ENCODE measurements at places on chromosomes 3 and 15.

DNA sequence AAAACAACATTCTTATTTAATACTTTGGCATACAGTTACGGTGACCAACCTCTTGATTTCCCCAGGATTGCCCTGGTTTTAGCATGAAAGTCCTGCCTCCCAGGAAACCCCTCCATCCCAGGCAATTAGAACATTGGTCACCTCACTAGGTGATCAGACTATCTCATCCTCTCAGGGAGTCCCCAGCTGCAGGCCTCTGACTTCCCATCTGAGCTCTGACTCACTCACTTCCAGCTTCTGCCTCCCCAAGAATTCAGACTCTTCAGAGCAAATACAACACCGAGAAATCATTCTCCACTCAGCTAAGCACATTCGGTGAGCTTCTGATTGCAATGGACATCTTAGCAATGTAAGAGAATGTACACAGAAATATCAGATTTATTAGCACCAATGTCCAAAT is 92.4 kb upstream of the HES1 start:
- no peak for DNase-seq

DNA sequence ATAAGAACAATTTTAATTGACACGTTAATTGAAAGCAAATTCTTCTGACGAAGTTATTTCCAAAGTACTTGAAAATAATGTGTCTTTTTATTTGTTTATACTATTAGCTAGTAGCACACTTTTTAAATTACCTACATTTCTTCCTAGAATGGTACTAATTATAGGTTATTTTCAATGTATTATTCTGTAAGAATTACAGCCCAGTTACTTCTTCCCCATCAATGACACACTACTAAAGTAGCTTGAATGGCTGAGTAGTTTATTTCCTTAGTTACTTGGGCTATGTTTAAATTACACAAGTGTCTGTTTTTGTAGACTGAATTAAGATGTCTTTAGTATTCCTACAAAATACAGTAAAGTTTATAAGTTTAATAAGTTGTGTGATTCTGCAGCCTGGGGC is 217.6 kb upstream of the IL12A start:
- no peak for DNase-seq

DNA sequence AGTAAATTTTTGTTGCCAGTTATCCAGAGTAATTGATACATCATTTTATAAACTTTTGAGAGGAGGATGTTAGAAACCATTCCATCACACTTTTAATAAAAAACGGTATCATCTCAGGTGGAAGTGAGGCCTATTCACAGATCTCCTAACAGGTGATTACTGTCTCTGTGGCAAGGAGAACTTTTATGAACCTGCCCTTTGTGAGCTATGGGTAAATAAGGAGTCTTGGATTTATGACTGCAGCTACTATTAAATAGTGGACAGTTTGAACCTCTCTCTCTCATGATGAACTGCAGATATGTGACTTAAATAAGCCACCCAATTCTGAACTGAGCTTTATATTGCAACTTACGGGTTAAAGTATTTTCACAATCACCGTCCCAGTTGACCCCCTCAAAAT is 45.7 kb downstream of the ZFAND6 start:
- DNase-seq: no peak

- DNase-seq: no peak
Observed at GRCh38 chr3:130711565-130712324, 34.9 kb downstream of the PIK3R4 start.

All from T1000 (cell line).